Breast epithelium (tissue), 4 donors: ENCODE measurements at places on chromosomes 6 and 20.

DNA sequence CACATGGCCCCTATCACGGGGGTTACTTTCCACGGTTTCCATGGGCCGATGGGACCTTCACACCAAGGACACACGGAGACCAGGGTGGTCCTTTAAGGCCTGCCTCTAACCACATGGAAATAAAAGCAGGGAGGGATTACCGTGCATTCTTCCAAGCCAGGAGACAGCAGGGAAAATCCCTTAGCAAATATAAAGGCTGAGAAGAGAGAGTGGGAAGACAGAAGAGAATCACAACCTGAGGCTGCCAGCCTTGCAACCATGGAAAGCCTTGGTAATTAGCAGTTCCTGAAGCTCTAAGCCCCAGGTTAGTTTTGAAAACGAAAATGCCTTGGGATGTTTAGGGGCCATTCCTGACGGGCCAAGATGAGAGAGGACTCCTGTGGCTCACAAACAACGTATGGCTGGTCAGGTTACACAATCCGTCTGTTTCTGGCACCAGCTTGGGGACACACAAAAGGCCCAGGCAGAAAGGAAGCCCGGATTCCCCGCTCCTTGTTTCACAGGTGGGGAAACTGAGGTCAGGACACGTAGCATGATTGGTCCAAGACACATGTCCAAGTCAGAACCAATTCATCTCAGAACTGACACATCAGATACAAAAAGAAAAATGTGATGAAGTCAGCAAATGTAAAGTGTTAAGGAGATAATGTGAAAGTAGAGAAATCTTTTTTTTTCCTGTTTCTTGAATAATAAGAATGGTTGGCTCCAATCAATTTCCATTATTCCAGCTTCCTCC, 2.8 kb downstream of the PREX1 start:
- H3K27me3 ChIP-seq, result no peaks in the 10 kb centered on the region
- H3K4me1 ChIP-seq, result no peaks in the 10 kb centered on the region
- no peak for DNase-seq
- no peaks in the 10 kb centered on the region for H3K36me3 ChIP-seq

- no peak for DNase-seq
- H3K27ac ChIP-seq, result no peak overlapping the region
- H3K4me3 ChIP-seq, result no peak overlapping the region
- H3K4me1 ChIP-seq, result no peaks in the 10 kb centered on the region
These were observed 16.3 kb downstream of the AFDN start for GRCh38 chr6:167843023-167843422.

DNA sequence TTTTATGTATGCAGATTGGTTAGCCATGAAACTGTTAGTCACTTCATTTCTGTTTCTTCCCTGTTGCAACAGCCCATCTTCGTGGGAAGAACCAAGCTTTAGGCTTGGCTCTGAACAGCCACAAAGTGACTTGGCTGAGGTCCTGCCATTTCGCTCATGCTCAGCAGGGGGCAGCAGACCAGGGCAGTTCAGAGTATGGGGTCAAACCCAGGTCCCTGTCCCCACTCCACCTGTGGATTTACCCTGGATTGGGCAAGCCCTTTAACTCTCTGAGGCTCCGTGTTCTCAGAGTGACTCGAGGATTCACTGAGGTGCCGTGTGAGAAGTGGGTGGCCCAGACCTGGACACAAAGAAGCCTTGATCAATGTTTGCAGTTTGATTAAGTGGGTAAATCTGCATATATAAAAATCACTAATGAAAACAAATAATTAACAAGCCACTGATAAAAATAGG, 19.8 kb upstream of the MAP1LC3A start:
- peaks cover 11% of the 10 kb centered on the region for H3K36me3 ChIP-seq
- H3K4me3 ChIP-seq, result no peak overlapping the region
- H3K27me3 ChIP-seq, result no peaks in the 10 kb centered on the region
- H3K4me1 ChIP-seq, result no peaks in the 10 kb centered on the region

DNA sequence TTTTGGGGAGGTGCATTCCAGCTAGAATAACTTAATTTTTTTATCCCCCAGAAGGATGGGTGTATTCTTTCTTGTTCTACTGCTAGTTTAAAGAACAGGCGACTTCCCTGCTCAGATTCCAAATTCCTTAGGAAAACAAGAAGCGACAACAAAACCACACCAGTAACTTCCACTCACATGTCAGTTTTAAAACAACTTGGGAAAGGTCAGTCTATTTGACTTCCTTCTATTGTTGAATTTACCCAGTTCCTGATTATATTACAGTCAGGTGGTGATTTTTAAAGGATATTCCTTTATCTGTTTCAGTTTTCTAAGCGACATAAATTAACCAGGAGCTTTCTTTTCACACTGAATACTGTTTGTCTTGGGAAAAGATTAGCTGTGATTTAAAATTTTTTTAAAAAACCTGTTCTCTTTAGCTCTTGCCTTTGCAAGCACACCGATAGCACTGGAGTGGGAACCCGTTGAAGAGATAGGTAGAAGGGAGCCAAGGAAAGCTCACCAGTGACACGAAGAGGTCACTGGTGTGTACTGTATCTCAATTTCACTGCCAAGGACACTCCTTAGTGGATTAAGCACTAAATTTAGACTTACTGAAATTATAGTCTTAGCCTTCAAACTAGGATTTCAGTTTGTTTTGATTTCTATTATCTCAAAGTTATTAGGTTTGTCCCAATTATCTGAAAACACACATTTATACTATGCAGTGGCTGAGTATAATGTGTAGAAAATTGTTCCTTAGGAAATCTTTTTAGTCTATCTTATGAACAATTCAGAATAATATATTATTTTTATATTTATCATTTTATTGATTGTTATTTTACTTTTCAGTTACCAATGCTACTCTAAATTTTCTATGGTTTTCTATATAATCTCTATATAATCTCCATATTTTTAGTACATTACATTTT, 22.3 kb downstream of the MARCKS start:
- no peak overlapping the region for H3K27ac ChIP-seq
- DNase-seq, result no peak
- no peaks in the 10 kb centered on the region for H3K4me1 ChIP-seq
- no peaks in the 10 kb centered on the region for H3K36me3 ChIP-seq
- no peak overlapping the region for H3K4me3 ChIP-seq

- H3K4me3 ChIP-seq, result no peak overlapping the region
- no peaks in the 10 kb centered on the region for H3K27me3 ChIP-seq
- H3K36me3 ChIP-seq, result no peaks in the 10 kb centered on the region
- no peak overlapping the region for H3K27ac ChIP-seq
- no peaks in the 10 kb centered on the region for H3K4me1 ChIP-seq
- DNase-seq, result no peak
These were observed 75.8 kb upstream of the RIN2 start for GRCh38 chr20:19682249-19682648.

DNA sequence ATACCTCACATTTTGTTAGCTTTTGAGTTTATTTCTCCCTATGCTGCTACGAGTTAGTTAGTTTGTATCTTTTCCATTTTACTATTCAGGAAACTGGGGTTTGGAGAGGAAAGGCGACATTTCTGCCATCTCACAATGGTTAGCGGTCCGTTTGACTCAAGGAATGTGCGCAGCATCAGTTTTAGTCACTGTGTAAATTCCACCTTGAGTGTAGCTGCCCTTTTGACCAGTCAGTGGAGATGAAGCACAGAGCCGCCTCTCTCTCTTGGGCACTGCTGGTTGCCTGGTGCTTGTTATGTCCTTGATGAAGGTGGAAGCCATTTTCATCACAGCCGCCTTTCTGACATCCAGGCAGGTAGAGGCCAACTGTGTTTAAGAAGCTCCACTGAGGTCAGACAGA, 185.5 kb downstream of the SCP2D1 start:
- H3K4me1 ChIP-seq, result no peaks in the 10 kb centered on the region
- no peak overlapping the region for H3K27ac ChIP-seq
- H3K27me3 ChIP-seq, result no peaks in the 10 kb centered on the region

DNA sequence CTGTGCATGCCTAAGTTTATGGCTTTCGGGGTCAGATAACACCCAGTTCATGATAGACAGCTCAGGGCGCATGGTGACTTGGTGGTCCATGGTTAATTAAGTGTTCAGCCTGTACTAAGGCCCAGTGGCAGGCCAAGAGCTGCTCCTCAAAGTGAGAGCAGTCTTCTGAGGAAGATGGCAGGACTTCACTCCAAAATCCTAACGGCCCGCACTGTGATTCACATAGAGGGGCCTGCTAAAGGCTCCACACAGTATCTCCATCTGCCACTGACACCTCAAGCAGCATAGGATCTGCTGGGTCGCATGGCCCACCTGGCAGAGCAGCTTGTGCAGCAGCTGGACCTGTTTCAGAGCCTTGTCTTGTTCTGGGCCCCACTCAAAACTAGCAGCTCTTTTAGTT, 10.6 kb upstream of the CST7 start:
- H3K4me1 ChIP-seq, result no peaks in the 10 kb centered on the region
- no peaks in the 10 kb centered on the region for H3K27me3 ChIP-seq
- no peak for DNase-seq
- no peak overlapping the region for H3K4me3 ChIP-seq
- no peak overlapping the region for H3K27ac ChIP-seq

DNA sequence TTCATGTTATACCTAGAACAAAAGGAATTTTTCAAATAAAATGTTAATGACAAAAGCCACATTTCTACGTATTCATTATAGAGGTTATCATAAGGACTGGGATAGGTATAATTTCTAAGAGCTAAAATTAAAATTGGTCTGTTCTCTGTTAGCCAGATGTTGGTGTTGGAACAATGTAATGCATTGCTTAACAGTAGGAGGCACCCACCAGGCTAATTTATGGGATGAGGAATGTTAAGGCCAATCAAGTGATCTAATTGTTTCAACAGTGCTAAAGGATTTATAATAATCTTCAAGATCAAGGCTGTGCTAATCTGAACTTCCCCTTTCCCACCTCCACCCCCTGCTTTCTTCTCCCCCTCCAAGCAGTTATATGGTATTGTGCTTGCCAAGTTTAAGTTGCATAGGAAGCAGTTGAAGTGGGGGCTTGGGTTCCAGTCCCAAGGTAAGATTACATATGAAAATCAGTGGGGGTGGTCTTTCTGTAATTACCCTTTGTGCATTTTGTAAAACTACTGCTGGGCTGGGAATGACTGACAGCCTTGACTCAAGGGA, 89.2 kb upstream of the BACH2 start:
- H3K27me3 ChIP-seq, result no peaks in the 10 kb centered on the region
- H3K4me3 ChIP-seq, result no peak overlapping the region
- no peak for DNase-seq
- H3K4me1 ChIP-seq, result no peaks in the 10 kb centered on the region
- no peaks in the 10 kb centered on the region for H3K36me3 ChIP-seq
- no peak overlapping the region for H3K27ac ChIP-seq

DNA sequence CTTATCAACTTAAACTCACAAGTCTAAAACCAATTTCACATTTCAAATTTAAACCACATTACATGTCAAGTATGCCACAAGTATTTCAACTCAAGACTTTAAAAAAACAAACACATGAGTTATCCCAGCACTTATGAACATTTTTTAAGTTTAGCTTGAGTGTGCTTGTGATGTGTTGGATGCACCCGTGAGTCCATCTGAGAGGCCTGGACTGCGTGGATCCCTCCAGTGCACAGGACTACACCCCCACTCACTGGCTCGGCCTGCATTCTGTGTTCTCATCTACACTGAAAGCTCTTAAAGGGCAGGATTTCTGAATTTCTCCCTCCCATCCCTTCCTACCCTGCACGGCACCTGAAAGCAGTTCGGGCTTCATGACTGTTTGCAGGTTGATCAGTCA, 128.8 kb upstream of the CD93 start:
- no peak overlapping the region for H3K27ac ChIP-seq
- H3K36me3 ChIP-seq, result no peaks in the 10 kb centered on the region
- no peaks in the 10 kb centered on the region for H3K4me1 ChIP-seq
- DNase-seq, result no peak

DNA sequence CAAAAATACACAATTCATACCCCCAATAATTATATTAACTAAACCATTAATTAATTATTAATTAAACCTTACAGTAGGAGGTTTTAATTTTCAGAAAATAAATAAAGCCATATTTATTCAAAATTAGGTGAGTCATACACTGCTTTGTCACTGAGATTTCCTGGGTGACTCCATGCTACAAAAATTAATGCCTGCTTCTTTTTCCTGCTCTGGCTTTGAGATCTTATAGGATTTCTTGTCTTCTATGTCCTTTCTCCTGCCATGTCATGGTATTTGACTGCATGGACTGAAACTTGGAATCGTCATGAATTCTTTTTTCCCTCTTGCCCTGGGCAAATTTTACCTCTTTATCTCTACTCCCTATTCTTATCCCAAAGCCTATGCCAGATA, 133.2 kb downstream of the PHACTR1 start:
- H3K4me3 ChIP-seq, result no peak overlapping the region
- H3K4me1 ChIP-seq, result no peaks in the 10 kb centered on the region
- H3K27me3 ChIP-seq, result peaks cover 9% of the 10 kb centered on the region

- H3K4me1 ChIP-seq, result no peaks in the 10 kb centered on the region
- no peaks in the 10 kb centered on the region for H3K27me3 ChIP-seq
- DNase-seq, result no peak
- no peak overlapping the region for H3K27ac ChIP-seq
- peaks cover 22% of the 10 kb centered on the region for H3K36me3 ChIP-seq
These were observed 21.6 kb downstream of the ZNFX1 start for GRCh38 chr20:49256261-49256660.

- H3K27me3 ChIP-seq, result no peaks in the 10 kb centered on the region
- no peaks in the 10 kb centered on the region for H3K4me1 ChIP-seq
- no peak overlapping the region for H3K4me3 ChIP-seq
- no peaks in the 10 kb centered on the region for H3K36me3 ChIP-seq
- DNase-seq, result no peak
- no peak overlapping the region for H3K27ac ChIP-seq
These were observed 66.9 kb downstream of the GMPR start for GRCh38 chr6:16305246-16305725.

GRCh38 chr6:64988148-64988547, 718.9 kb downstream of the EYS start:
- DNase-seq, result no peak
- H3K4me1 ChIP-seq, result no peaks in the 10 kb centered on the region
- H3K27me3 ChIP-seq, result no peaks in the 10 kb centered on the region
- no peaks in the 10 kb centered on the region for H3K36me3 ChIP-seq
- H3K4me3 ChIP-seq, result no peak overlapping the region
- H3K27ac ChIP-seq, result no peak overlapping the region

DNA sequence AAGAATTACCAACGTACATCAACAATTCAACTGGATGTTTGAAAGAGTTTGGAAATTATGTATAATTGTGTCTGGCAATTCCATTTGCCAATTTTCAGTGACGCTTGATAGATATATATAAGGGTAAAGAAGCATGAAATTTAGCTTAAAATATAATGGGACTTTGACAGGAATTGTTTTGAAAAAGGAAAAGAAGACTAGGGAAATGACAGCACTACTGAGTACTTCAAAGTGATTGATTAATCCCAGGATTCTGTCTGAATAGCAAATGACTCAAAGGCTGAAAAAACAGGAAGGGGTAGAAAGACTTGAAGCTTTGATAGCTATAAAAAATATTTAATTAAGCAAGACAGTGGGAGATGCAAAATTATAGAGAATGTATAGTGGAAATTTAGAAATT, 200.0 kb downstream of the KHDRBS2 start:
- no peak for DNase-seq
- no peaks in the 10 kb centered on the region for H3K36me3 ChIP-seq

GRCh38 chr6:158810155-158811095, 8.7 kb downstream of the EZR start:
- no peak overlapping the region for H3K4me3 ChIP-seq
- no peaks in the 10 kb centered on the region for H3K27me3 ChIP-seq
- no peaks in the 10 kb centered on the region for H3K36me3 ChIP-seq
- no peaks in the 10 kb centered on the region for H3K4me1 ChIP-seq

GRCh38 chr20:40628877-40629276, 60.2 kb downstream of the MAFB start:
- no peaks in the 10 kb centered on the region for H3K36me3 ChIP-seq
- no peak overlapping the region for H3K4me3 ChIP-seq
- no peaks in the 10 kb centered on the region for H3K27me3 ChIP-seq
- no peak overlapping the region for H3K27ac ChIP-seq
- no peaks in the 10 kb centered on the region for H3K4me1 ChIP-seq

GRCh38 chr6:168412456-168412855, 28.5 kb upstream of the SMOC2 start:
- H3K4me1 ChIP-seq, result no peaks in the 10 kb centered on the region
- no peaks in the 10 kb centered on the region for H3K27me3 ChIP-seq
- no peaks in the 10 kb centered on the region for H3K36me3 ChIP-seq
- H3K4me3 ChIP-seq, result no peak overlapping the region
- no peak for DNase-seq
